GM18507 (cell line): ENCODE measurements at places on chromosomes 1 and 21.

DNA sequence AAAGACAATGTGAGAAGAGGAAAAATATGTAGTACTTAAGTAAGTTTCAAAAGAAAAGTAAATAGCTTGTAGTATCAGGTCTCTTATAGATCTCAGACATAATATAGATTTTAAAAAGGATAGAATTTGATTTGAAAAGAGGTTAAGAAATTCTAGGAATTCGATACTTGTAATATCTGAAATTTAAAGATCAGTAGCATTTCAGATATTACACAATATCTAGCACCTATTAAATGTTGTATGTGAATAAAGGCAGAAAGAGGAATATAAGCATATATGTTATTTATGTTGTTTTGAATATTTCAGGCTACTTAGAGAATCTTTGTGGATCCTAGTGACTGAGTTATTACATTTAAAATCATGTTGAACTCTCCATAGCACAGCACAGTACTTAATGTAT, 35.0 kb upstream of the METTL18 start:
- no peak for DNase-seq

GRCh38 chr1:6961905-6962477, 176.7 kb downstream of the CAMTA1 start:
- DNase-seq, result no peak

GRCh38 chr21:17610911-17611310, 1.8 kb downstream of the BTG3 start:
- DNase-seq, result no peak

DNA sequence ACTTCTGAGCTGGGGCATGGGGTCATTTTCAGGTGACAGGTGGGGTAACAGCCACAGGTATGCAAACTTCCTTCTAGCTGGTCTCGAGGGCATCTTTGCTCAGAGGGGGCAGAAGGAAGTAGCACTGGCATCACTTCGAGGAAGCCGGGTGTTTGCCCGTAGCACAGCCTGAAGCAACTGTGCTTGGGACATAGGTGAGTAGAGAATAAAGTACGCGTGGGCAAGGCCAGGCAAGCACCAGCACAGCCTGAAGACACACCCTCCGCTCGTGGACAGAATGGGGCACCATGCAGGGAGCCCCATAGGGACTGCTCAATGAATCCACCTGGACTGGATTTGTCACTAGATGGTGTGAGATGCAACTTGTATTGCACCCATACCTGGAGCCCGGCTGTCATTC, 167.1 kb downstream of the KCNJ6 start:
- no peak for DNase-seq

- DNase-seq, result no peak
These were observed 83.1 kb downstream of the HHIPL2 start for GRCh38 chr1:222464841-222465210.

- no peak for DNase-seq
These were observed 48.0 kb downstream of the TEX35 start for GRCh38 chr1:178560871-178561376.

- DNase-seq, result no peak
These were observed 21.8 kb upstream of the COL18A1 start for GRCh38 chr21:45383111-45383614.

- no peak for DNase-seq
These were observed 4.5 kb downstream of the LHX4 start for GRCh38 chr1:180234369-180235076.

DNA sequence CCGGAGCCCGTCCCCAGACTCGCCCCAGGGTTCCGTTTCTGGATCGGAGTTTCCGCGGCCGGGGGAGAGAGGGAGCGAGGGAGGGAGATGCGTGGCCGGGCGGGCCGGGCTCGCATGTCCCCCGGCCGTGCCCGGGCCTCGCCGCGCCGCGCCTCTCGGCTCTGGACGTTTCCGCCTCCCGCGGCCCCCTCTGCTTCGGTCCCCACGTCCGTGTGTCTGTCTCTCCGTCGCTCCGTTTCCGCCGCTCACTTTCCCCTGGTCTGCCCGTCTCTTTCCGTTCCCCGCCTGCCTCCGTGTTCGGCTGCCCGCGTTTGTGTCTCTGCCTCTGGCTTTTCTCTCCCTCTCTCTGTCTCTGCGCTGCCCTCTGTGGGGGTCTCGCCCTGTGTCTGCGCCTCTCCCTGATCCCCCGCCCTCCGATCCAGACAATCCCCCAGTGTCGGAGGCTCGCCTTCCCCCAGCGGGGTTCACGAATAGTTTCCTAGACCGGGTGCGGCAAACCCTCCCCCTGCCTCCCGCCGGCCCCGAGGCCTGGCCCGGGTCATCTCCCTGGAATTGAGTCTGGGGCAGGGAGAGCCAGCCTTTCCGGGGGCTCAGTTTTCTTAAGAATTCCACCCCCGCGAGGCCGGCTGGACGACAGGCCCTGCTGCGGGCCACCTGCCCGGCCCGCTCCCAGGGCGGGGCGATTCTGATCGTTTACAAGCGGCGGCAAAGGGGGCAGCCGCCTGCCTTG, 735 bp downstream of the NBL1 start:
- no peak for DNase-seq

GRCh38 chr1:199283794-199284193, 645.0 kb downstream of the PTPRC start:
- no peak for DNase-seq

- DNase-seq, result no peak
These were observed 15.0 kb downstream of the FMO5 start for GRCh38 chr1:147209825-147210821.

- no peak for DNase-seq
These were observed 5.0 kb downstream of the HPDL start for GRCh38 chr1:45331436-45332345.

GRCh38 chr1:2129256-2129943, 65.2 kb downstream of the FAAP20 start:
- no peak for DNase-seq

- DNase-seq, result no peak
These were observed 35.1 kb downstream of the LPAR3 start for GRCh38 chr1:84857906-84858305.

DNA sequence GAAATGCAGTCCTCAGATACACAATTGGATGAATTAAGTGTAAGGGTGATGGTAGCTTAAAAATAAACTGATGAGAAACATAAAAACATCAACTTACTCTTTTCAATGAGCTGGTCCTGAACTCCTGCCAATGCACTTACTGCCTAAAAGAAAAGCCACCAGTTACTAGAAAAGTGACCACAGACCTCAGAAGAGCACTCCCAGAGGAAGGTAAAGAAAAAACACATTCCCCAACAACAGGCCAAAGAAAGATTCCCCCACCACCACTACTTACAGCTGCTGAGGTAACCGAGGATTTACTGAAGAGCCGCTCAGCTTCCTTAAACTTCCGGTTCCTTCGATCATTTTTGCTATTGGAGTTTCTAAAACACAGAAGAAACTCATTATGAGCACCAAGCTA, 5.4 kb downstream of the MEAF6 start:
- DNase-seq, result no peak

- DNase-seq, result no peak
These were observed at the start of gene NAV1 for GRCh38 chr1:201538612-201539551. Gene NAV1, plus strand, starts transcription at chr1:201539127. Its CDS starts 83,758 bp downstream, at chr1:201622885.

DNA sequence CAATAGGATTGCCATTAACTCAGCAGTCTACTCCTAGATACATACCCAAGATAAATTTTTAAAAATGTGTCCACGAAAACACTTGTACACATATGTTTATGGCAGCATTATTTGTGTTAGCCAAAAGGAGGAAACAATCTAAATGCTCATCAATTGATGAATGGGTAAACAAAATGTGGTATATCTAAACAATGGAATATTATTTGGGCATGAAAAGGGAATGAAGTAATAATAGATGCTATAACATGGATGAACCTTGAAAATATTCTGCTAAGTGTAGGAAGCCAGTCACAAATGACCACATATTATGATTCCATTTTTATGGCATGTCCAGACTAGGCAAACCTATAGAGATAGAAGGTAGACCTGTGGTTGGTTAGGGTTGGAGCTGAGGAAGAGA, 34.3 kb downstream of the CFHR5 start:
- no peak for DNase-seq

DNA sequence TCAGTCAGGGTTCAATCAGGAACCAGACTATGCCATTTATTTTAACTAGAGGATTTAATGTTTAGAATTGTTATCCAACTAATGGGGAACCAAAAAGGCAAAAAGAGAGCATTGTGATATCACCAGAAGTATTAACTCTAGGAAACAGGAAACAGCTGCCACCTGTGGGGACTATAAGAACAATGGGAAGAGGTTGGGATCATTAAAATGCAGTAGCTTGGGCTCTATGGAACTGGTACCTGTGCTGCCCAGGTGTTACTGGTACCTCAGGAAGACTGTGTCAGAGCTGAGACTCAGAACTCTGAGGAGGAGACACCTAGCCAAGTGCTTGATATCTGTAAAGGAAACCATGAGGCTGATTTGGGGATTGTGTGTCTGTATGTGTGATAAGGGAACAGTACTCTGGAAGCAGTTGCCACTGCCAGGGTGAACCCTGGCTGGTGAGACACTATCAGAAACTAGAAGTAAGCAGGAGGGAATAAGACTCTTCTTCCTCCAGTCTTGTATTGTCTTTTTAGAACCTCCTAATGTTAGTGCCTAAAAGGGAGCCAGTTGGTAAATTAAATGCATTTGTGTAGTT, 49.4 kb downstream of the MAN1A2 start:
- DNase-seq, result no peak

DNA sequence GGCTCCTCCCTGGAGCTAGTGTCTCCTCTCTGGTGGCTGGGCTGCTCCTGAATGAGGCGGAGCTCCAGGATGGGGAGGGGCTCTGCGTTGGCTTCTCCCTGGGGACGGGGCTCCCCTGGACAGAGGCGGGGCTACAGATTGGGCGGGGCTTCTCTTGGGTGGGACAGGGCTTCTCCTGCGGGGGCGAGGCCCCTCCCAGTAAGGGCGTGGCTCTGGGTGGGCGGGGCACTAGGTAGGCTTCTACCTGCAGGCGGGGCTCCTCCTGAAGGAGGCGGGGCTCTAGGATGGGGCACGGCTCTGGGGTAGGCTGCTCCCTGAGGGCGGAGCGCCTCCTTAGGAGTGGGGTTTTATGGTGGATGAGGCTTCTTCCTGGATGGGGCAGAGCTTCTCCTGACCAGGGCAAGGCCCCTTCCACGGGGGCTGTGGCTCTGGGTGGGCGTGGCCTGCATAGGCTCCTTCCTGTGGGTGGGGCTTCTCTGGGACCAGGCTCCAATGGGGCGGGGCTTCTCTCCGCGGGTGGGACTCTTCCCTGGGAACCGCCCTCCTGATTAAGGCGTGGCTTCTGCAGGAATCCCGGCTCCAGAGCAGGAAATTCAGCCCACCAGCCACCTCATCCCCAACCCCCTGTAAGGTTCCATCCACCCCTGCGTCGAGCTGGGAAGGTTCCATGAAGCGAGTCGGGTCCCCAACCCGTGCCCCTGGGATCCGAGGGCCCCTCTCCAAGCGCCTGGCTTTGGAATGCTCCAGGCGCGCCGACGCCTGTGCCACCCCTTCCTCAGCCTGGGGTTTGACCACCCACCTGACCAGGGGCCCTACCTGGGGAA, 22.7 kb upstream of the ARF1 start:
- no peak for DNase-seq

- DNase-seq, result no peak
These were observed 47.1 kb upstream of the LRRC3 start for GRCh38 chr21:44408226-44408625.

DNA sequence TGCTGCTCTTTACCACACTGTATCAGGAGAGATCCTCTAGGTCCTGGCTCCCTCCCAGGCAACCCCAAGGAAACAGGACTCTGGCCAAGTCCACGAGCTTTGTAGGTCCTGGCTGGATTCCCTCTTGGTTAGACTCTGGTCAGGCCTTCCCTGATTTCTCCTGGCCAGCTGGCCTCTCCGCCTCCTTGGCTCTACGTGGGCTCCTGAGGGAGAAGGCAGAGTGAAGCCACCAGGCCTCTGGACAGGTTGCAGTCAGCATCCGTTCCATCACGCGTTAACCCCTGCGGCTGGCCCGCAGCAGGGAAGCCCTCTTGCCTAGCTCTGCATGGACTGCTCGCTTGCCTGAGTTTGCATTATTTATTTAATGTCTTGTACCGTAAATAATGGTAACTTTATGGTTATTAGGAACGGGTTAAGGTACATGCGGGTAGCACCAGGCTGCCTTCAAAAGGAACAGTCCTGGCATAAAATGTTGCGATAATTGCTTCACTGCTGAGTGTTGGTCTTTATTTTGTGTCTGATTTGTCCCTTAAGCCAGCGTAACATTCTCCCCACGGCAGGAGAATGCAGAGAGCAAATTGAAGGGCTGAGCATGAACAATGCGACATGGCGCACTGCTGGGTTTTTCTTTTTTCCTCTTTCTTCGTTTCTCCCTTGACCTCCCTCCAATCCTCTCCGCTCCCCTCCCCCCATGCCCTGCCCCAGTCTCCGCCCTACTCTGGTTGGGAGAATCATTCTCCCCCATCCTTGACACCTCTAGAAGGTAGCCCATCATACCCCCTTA, 100.3 kb downstream of the RNF220 start:
- no peak for DNase-seq

GRCh38 chr1:94787691-94788090, 32.5 kb upstream of the SLC44A3 start:
- no peak for DNase-seq
